ENCODE measurements at places on chromosomes 6 and 20.

DNA sequence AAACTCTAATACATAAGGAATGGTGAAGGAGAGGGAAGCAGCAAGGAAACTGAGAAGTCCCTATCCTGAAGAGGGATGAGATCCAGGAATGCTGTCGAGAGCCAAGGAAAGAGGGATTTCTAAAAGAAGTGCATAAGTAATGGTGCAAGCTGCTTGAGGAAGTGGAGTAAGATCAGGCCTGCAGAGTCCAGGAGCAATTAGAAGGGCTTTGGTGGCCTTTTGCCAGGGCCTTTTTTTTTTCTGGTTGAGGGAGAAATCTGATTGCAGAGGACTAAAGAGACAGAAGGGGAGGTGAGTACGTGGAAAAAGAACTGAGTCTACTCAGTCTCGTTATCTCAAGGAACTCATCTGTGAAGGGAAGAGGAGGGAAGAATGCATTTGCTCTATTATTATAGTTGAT is 396.2 kb downstream of the UTRN start:
- DNase-seq = no peak

DNA sequence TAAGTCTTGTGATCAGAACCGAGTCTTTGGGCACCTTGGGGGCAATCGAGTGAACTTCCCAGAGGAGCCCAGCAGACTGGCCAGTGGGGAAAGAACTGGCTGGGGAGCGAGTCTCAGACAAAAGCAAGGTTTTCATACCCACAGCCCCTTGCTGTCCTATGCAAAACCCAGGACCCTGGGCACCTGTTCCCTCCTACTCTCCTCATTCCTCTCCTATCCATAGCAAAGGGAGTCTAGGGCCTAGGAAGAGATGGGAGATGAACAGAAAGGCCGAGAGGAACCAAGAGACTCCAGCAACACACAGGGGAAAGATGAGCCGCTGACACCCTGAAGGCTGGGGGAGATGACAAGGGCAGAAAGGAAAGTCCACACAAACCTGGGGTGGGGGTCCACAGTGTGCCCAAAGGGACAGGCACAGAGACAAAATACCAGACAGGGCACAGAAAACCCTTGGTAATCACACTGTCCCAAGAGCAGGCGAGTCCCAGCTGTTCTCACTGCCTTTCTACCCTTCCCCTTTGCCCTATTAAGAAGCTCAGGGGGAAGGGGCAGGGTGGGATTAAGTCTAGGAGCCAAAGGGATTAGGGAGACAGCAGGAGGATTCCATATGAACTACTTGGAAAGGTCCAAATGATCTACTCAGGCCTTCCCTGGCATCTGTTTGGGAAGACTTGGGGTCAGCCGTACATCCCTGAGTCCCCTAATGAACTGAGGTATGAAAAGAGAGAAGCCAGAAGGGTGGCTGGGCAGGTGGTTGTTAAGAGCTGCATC is 6.5 kb downstream of the PPP1R18 start:
- no peak for DNase-seq

DNA sequence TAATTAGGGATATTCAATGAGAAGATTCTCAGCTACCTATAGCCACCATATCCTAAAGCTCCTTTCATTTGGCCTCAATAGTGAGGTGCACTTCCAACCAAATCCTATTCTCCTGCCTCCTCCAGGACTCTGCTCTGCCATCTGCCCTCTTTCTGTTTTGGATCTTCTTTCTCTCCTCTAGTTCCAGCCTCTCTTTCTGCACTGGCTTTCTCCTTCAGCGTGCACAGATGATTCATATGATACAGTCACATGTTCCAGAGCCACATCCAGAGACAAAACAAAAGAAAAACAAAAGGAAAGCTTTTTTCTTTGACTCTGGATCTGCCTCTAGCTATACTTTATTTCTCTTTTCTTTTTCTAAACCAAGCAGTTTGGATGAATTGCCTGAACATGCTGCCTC is 531.9 kb upstream of the MAN1A1 start:
- DNase-seq = peak; percentile 9

- no peak for DNase-seq
Measured at GRCh38 chr6:114998492-114998891, 655.7 kb upstream of the HS3ST5 start.

DNA sequence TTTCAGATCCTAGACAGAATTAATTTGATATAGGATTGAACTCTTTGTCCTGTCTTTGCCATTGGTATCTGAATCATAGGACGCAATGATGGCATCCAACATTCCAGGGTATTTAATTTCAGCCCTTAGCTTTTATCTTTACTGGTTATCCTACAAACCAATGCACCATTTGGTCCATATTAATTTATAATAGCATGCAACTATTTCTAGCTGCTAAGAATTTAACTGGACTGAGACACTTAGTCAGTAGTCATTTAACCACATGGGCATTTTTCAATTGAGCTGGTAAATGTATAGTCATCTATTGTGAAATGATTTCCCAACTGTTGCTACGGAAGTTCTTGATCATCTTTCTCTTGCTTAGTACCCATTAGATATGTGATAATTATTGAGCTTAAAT is 141.1 kb downstream of the CD164 start:
- DNase-seq = peak; percentile 48

- no peak for DNase-seq
Measured at GRCh38 chr6:159777240-159777904, 12.0 kb downstream of the TCP1 start.

DNA sequence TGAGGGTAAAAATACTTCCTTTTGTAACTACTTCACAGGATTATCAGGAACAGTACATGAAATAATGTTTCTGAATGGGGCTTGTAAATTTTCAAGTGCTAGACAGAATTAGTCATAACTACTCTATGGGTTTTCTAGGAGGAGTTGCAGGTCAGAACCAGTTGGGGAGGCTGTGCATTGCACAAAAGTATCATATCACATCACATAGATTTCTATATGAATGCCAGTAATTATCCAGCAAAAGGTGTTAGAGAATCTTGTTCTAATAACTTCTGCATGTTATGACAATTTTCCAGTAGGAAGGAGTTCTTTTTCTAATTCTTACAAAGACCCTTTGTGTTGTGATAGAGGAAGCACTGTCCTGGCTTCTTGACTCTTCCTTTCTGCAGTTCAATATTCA is 551.6 kb downstream of the COL12A1 start:
- no peak for DNase-seq

- no peak for DNase-seq
Measured at GRCh38 chr6:8236956-8237355, 134.6 kb upstream of the EEF1E1 start.

GRCh38 chr20:45365444-45365970 is 2.6 kb downstream of the SYS1 start:
- no peak for DNase-seq

- DNase-seq = no peak
Measured at GRCh38 chr6:105321207-105321606, 81.7 kb downstream of the PREP start.

GRCh38 chr6:38264605-38265004 is 375.1 kb downstream of the BTBD9 start:
- DNase-seq = no peak

- peak; percentile 94 for DNase-seq
Measured at GRCh38 chr6:11772109-11772825, 6.3 kb downstream of the ADTRP start.

DNA sequence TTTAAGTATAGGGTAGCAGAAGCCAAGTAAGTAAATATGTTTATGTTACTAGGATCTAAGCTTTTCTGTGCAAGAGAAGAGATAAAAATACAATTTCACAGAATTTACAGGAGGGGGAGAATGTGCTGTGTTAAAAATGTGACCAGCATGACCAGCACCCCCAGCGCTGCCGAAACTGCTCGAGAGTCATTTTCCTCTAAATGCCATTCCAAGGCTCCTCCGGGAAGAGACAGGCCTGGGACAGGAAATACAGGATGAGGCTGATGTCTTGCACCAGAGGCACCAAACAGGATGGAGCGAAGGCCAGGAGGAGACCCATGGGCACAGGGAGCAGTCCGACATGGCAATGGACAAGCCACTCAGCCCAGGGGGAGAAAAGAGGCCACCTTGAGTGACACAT is 21.1 kb downstream of the TAF4 start:
- no peak for DNase-seq

GRCh38 chr20:24873025-24873620 is 75.9 kb upstream of the CST7 start:
- no peak for DNase-seq

GRCh38 chr20:62580052-62580451 is 62.3 kb upstream of the SLCO4A1 start:
- DNase-seq = no peak

GRCh38 chr6:128067446-128068118 is 166.7 kb upstream of the THEMIS start:
- DNase-seq = no peak

GRCh38 chr6:15453622-15454021 is 207.8 kb downstream of the JARID2 start:
- DNase-seq = no peak

- DNase-seq = peak; percentile 6
Measured at GRCh38 chr6:56046576-56046975, 171.2 kb upstream of the BMP5 start.

Data from EL (cell line).